ENCODE measurements at places on chromosomes 2 and 18. TPM values are rescaled to one million over a fixed set of nuclear protein-coding genes. Genes with fewer than 3 reads are reported as not detected.

DNA sequence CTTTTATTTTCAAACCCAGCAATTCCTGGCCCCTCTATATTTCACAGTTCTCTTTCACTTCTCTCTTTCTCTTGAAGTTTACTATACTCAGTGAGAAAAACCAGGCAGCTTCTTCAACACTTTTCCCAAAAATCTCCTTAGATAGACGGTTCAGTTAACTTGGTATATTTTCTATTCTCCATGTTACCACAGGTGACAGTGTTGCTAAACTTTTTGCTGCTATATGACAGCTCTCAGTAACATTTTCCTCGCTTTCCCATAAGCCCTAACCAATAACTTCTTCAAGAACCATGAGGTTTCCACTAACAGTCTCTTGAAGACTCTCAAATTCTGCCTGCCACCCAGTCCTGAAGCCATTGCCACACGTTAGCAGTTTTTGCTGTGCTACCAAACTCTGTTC, 45.8 kb downstream of the CYBRD1 start:
- DNase-seq, result no peak

DNA sequence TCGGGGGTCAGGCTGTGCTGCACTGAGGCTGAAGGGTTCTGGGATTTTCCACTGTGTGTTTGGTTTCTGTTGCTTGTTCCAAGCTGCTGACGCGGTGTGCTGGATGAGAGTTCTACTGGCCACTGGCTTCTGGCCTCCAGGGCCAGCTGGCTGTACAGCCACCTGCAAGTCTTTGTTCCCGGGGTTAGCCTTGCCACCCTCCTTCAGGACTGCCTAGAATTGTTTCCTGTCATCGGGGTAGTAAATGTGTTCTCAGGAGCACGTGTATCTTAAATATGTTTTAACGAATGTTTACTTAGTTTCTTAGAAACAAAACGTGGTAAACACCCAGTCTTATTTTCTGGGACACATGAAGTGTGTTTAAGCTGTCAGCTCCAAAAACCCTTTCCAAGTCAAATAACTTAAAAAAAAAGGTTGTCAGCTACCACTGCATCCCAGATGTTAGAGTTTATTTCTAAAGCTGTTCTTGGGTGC, 231.2 kb downstream of the AGAP1 start:
- DNase-seq, result no peak

GRCh38 chr18:6731222-6731596, 1.7 kb downstream of the ARHGAP28 start:
- DNase-seq, result peak; percentile 50

GRCh38 chr2:159712929-159713420, 669 bp downstream of the MARCHF7 start:
- DNase-seq, result peak; percentile 20

DNA sequence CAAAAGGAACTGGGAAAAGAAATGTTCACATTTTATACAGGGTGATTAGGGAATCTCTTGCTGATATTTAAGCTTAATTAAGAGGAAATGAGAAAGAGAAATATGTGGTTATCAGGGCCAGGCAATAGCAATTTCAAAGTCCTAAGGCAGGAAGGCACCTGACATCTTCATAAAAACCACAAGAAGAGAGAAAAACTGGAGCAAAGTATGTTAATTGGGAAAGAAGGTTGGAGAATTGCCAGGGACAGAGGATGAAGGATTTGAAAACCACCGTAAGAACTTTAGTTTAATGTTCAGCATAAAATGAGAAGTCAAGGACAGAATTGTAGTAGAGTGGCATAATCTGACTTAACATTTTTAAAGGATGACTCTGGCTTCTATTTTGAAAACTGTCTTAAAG, 691.8 kb upstream of the NRXN1 start:
- DNase-seq, result no peak

- DNase-seq, result no peak
These were observed 69.9 kb downstream of the RHBDD1 start for GRCh38 chr2:226905718-226906117.

DNA sequence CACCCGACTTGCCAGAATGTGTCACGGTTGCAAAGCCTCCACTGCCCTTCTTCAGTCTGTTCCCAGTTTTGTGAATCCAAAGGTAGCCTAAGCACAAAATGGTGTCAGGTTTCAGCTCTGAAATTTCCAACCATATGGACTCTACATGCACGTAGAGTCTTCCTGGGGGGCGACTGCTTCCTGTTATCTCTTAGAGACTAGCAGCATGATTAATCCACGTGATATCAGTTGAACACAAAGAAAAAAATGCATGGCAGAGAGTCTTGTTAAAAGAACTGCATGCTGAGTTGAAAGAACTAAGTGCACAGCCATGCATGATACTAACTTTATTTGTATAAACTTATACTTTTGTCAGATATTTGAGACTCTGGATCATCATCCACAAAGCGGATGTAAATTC, 404.4 kb downstream of the SOCS6 start:
- DNase-seq, result no peak

GRCh38 chr2:48715956-48716355, 39.6 kb downstream of the LHCGR start:
- no peak for DNase-seq

GRCh38 chr18:23920054-23920453, 94.5 kb upstream of the TTC39C start:
- peak; percentile 53 for DNase-seq

DNA sequence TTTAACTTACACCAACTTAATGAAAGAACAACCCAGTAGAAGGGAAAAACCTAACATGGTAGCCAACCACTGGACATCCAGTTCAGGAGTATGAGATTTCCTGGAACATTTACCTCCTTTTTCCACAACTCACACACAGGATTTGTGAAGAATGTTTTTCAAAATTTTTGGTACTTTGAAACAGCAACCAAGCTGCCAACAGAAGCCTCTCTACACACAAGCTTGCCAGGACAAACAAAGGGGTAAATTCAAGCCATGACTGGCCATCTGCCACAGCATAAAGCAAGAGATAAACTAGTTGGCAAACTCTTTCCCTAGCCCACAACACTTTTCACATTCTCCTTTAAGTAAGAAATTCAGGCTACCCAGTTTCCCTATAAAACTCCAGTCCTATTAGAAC, 21.4 kb downstream of the MGAT4A start:
- DNase-seq, result no peak

GRCh38 chr2:191756761-191757160, 78.8 kb downstream of the NABP1 start:
- DNase-seq, result no peak

DNA sequence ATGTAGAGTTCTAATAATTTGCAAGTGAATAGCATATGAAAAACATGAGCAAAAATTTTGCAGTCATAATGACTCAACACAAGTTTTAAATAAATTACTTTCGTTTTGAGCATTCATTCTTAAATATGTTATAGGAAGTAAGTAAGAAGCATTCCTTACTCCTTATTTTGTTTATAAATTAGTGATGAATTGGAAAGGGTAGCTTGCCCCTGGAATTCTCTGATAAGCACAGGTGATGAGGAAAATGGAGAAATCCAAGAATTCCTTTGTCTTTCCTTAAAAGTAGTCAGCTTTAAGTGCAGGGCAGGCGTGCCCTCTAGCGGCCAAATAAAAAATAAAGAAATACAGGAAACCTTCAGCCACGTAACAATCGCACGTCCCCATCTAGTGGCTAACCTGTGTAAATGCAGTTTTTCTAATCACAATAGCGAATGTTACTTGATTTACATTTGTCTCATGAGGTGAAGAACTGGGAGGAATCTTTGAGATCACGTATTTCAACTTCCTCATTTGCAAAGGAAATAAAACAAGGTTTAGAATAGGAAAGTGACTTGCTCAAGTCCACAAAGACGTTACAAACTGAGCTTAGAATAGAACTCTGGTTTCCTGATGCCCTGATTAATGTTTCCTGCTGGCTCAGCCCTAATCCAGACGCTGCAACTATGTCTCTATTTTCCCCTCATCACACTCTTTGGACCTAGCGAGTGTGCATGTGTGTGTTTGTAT, 47.2 kb upstream of the ZNG1B start:
- peak; percentile 72 for DNase-seq

Gene UGT1A4
- not detected for total RNA-seq

Gene SH3BP4
- 89.1 TPM for total RNA-seq

Gene MYO5B
- 5.5 TPM for total RNA-seq

Gene IL1A
- total RNA-seq, result 0.22 TPM

Gene ELOA2
- total RNA-seq, result not detected

Gene LAMA3
- 2.4 TPM for total RNA-seq

Gene RFX8
- not detected for total RNA-seq

Gene SIGLEC15
- 8.6 TPM for total RNA-seq

Gene GKN1
- total RNA-seq, result not detected

Gene HRH4
- not detected for total RNA-seq

Gene NABP1
- total RNA-seq, result 37.5 TPM
